Activated T-helper 2 cell treated with anti-CD3 and anti-CD28 coated beads, Interferon-gamma antibody, Interleukin-2, Interleukin-4, amounts not matched to agents 10 μg/mL and 5 μg/mL and 100 μg/mL, durations not matched to agents 14 hours and 24 hours and 36 hours (primary cell): ENCODE measurements at places on chromosomes 5 and 9. TPM values are rescaled to one million over a fixed set of nuclear protein-coding genes. Genes with fewer than 3 reads are reported as not detected.

FOXD4L5 gene
- total RNA-seq, result 0.09 and 0.23 TPM in 2 replicates

SLC34A3 gene
- total RNA-seq, result not detected in 2 replicates

- H3K36me3 ChIP-seq, result no peaks in the 10 kb centered on the region
- H3K27ac ChIP-seq, result no peak overlapping the region
- peaks cover 4% of the 10 kb centered on the region for H3K4me1 ChIP-seq
- H3K27me3 ChIP-seq, result peaks cover 5% of the 10 kb centered on the region
- no peak overlapping the region for H3K4me3 ChIP-seq
- DNase-seq, result no peak
Measured at GRCh38 chr9:38673399-38674193, 46.3 kb downstream of the FAM240B start.

NXNL2 gene
- total RNA-seq, result not detected in 2 replicates

DNA sequence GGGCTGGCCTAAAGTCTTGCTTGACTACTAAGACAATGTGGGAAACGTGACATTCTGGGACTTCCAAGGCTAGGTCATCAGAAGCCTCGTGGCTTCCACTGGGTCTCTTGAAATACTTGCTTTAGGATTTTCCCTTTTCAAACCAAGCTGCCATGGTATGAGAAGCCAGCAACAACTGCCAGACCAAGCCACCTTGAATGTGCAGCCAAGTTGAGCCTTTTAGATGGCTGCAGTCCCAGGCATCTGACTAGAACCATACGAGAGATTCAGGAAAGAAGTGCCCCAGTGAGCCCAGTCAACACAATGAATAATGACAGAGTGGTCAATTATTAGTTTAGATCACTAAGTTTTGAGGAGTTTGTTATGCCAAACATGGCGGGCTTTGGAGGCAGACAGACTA, 143.3 kb downstream of the SLF1 start:
- no peak overlapping the region for H3K4me3 ChIP-seq
- no peaks in the 10 kb centered on the region for H3K36me3 ChIP-seq
- no peak for DNase-seq
- no peaks in the 10 kb centered on the region for H3K4me1 ChIP-seq

GRCh38 chr9:90793729-90794128, 7.9 kb upstream of the SYK start:
- H3K4me3 ChIP-seq, result no peak overlapping the region
- no peak overlapping the region for H3K27ac ChIP-seq
- H3K36me3 ChIP-seq, result no peaks in the 10 kb centered on the region

SLC6A3 gene
- not detected in 2 replicates for total RNA-seq

- peaks cover 60% of the 10 kb centered on the region for H3K27me3 ChIP-seq
- H3K27ac ChIP-seq, result no peak overlapping the region
- no peak for DNase-seq
- H3K4me3 ChIP-seq, result no peak overlapping the region
Measured at GRCh38 chr9:106859957-106860720, 2.8 kb upstream of the ZNF462 start.

GRCh38 chr9:468766-469426, 254.2 kb downstream of the DOCK8 start:
- DNase-seq, result no peak
- H3K4me1 ChIP-seq, result peaks cover 18% of the 10 kb centered on the region
- H3K27ac ChIP-seq, result peak overlapping the region; percentile 77

SPZ1 gene
- total RNA-seq, result not detected in 2 replicates

DNA sequence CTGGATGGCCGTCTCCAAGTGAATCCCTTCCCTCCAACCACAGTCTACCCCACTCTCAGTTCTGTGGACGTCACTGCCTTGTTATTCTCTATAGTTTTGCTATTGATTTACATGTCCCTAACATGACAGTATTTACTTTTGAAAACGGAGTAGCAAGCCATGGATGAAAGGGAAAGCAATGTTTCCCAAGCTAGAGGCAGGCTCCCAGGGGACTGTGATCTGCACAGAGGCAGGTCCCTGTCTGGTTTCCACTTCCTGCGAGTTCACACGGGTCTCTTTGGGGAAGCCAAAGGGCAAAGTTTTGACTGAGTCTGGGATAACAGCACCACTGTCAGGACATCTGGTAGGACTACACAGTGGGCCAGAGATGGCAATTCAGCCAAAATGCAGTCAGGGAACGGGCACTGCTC, 12.7 kb downstream of the C9orf153 start:
- H3K27me3 ChIP-seq, result peaks cover 2% of the 10 kb centered on the region
- H3K36me3 ChIP-seq, result no peaks in the 10 kb centered on the region
- H3K27ac ChIP-seq, result no peak overlapping the region
- DNase-seq, result no peak

SYK gene
- 0.23 and 0.80 TPM in 2 replicates for total RNA-seq

GRCh38 chr9:132507670-132508469, 74.5 kb upstream of the BARHL1 start:
- DNase-seq, result peak; percentile 48
- H3K27ac ChIP-seq, result no peak overlapping the region
- H3K4me1 ChIP-seq, result peaks cover 8% of the 10 kb centered on the region
- no peak overlapping the region for H3K4me3 ChIP-seq
- H3K36me3 ChIP-seq, result no peaks in the 10 kb centered on the region

DNA sequence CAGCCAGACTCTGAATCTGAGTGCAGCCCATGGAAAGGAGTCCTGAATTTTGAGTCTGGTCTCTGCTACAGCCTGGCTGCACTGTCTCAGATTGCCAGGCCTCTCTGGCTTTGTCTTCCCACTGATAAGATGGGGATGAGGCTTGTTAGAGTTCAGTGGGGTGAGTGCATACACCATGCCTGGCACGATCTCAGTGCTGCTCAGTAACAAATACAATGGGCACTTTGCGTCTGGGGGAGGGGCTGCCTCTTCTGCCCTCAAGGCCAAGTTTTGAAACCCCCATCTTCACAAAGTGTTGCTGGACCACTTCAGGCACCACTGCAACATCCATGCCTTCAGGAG, 49.0 kb downstream of the PPARGC1B start:
- no peak overlapping the region for H3K27ac ChIP-seq
- no peak for DNase-seq
- peaks cover 6% of the 10 kb centered on the region for H3K36me3 ChIP-seq

GRCh38 chr5:109905906-109906305, 216.2 kb downstream of the MAN2A1 start:
- no peak overlapping the region for H3K27ac ChIP-seq
- H3K36me3 ChIP-seq, result no peaks in the 10 kb centered on the region
- H3K4me1 ChIP-seq, result no peaks in the 10 kb centered on the region
- H3K4me3 ChIP-seq, result no peak overlapping the region

DNA sequence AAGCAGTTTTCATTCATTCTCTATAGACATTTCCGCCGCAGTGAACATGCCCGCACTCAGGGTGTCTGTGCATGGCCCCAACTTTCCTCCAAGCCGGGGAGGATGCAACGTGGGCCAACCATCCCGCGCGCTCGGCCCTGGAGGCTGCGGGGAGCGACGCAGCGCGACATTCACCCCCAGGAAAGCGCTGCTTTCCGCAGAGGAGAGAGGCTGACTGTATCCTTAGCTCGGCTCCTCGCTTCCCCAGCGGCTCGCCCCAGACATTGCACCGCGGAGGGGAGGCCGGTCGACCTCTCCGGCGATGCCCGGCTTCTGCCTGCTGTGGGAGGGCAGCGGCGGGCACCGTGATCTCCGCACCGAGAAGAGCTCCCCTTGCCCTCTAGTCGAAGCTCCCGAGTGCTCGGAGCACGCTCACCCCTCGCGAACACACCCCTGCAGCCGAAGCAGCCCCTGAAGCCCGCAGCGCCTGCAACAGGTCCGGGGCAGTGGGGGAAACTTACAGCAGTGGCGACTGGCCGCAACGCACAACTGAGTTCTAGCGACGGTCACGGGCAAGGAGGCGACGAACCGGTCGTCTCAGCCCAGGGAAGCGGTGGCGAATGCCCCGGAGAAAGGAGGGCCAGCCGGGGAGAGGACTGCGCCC, 600 bp downstream of the ENC1 start:
- no peak overlapping the region for H3K27ac ChIP-seq
- H3K36me3 ChIP-seq, result no peaks in the 10 kb centered on the region
- peaks cover 76% of the 10 kb centered on the region for H3K27me3 ChIP-seq

DNA sequence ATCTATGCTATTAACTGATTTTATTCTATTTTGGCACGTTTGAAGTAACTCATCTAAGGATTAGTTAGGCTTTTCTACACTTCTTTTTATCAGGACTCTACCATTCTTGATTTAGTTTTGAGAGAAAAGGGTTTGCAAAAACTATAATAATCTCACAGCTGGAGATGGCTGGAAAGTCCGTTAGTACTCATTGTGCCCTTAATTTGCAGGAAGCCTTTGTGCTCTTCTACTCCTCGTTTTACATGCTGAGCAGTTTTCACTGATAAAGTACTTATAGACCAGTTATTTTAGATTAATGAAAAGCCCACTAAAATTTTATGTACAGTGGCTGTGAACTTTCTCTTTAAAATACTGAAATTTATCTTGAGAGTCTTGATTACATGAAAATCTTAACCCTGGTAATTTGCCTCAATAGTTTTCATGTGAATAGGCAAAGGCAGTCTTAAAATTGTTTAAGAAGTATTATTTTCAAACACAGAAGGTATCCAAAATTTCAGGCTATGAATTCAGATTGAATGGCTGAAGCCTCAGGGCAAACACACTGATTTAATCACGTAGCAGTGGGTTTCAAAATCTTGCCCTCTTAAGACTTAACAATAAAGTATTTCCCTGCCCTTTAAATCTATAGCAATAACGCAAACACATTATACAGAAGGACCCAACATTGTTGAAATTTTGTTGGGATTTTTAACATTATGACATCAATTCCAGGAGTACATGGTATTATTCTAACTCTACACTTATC, 18.6 kb downstream of the MLLT3 start:
- H3K4me1 ChIP-seq, result peaks cover 58% of the 10 kb centered on the region
- H3K4me3 ChIP-seq, result no peak overlapping the region
- H3K36me3 ChIP-seq, result peaks cover 11% of the 10 kb centered on the region
- H3K27ac ChIP-seq, result no peak overlapping the region
- H3K27me3 ChIP-seq, result no peaks in the 10 kb centered on the region

HTR4 gene
- total RNA-seq, result not detected in 2 replicates

- DNase-seq, result no peak
- H3K36me3 ChIP-seq, result peaks cover 46% of the 10 kb centered on the region
- no peaks in the 10 kb centered on the region for H3K4me1 ChIP-seq
- no peak overlapping the region for H3K27ac ChIP-seq
- H3K4me3 ChIP-seq, result no peak overlapping the region
- no peaks in the 10 kb centered on the region for H3K27me3 ChIP-seq
Measured at GRCh38 chr9:92614763-92615461, 55.0 kb downstream of the IPPK start.

SLC36A2 gene
- total RNA-seq, result not detected in 2 replicates

DNA sequence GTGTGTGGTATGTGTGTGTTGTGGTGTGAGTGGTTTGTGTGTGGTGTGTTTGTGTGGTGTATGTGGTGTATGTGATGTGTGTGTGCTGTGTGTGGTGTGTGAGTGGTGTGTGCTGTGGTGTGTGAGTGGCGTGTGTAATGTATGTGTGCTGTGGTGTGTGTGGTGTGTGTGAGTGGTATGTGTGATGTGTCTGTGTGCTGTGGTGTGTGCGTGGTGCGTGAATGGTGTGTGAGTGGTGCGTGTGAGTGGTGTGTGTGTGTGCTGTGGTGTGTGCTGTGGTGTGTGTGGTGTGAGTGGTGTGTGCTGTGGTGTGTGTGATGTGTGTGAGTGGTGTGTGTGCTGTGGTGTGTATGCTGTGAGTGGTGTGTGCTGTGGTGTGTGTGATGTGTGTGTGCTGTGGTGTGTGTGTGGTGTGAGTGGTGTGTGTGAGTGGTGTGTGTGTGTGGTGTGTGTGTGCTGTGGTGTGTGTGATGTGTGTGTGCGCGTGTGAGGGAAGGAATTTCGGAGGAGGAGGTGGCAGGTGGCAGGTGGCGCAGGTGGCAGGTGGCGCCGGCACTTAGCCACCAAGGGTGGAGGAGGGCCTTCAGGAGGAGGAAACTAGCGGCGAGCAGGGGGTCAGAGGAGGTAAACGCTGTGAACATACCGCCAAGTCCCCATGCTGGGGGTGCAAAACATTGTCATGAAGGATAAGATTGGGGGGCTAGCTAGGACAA, 191.8 kb downstream of the MELK start:
- no peak overlapping the region for H3K4me3 ChIP-seq
- peaks cover 18% of the 10 kb centered on the region for H3K27me3 ChIP-seq
- H3K36me3 ChIP-seq, result no peaks in the 10 kb centered on the region
- H3K4me1 ChIP-seq, result peaks cover 2% of the 10 kb centered on the region
- no peak overlapping the region for H3K27ac ChIP-seq
- DNase-seq, result no peak

DNA sequence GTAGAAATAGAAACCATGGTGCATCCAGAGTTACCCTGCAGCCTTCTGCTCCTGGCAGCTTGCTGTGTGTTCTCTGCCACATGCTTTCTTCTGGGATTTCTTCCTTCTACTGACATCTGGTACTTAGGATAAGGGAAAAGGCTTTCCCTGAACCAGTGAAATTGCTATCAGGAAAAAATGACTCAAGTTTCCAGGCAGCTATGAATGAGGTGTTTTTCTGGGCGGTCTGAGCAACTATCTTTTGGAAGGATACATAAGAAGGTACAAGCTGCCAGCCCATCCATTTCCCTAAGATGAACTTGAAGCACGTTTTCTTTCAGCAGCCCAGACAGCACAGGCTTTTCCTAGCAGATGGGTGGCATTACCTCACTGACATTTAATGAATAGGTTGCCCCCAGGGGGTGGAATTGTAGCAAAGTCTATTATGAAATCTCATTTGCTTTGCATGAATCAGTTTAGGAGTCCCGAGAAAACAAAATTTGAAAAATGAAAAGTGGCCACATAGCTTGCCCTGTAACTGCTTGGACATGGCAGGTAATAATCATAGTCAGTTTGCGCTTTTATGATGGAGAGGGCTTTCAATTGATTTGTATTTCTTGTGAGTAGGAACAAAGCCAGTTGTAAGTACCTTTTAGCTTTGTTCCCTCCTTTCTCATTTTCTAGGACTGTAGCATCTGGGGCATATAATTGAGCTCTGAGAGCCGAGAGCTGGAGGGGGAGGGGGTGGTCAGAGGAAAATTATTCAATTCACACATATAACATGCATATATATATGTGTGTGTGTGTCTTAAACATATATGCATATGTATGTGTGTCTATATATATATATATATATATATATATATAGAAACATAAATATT, 108.5 kb downstream of the C9orf152 start:
- no peak overlapping the region for H3K4me3 ChIP-seq
- DNase-seq, result no peak
- H3K36me3 ChIP-seq, result peaks cover 34% of the 10 kb centered on the region
- H3K27me3 ChIP-seq, result no peaks in the 10 kb centered on the region

ALDH1A1 gene
- not detected in 2 replicates for total RNA-seq

DNA sequence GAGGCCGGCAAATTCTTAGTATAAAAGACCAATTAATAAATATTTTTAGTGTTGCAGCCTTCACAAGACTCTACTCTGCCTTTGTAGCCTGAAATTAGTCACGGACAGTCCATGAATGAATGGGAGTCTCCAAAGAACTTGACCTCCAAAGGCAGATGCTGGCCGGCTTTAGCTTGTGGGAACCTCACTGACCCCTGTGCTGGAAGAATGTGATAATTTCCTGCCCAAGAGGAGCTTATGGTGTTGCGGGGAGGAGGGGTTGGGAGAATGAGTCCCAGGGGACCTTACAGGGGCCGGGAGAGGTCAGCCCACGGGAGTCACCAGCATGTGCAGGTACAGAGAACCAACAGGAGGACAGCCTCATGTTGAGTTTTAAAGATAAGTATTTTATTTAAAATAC, 143.1 kb downstream of the IRX2 start:
- no peaks in the 10 kb centered on the region for H3K36me3 ChIP-seq
- DNase-seq, result no peak
- no peak overlapping the region for H3K4me3 ChIP-seq
- no peaks in the 10 kb centered on the region for H3K27me3 ChIP-seq
- no peaks in the 10 kb centered on the region for H3K4me1 ChIP-seq

GRCh38 chr5:79456890-79457583, 56.9 kb downstream of the HOMER1 start:
- H3K36me3 ChIP-seq, result peaks cover 7% of the 10 kb centered on the region
- H3K27me3 ChIP-seq, result peaks cover 5% of the 10 kb centered on the region
- H3K4me3 ChIP-seq, result no peak overlapping the region

GRCh38 chr9:28365728-28366127, 792.4 kb upstream of the C9orf72 start:
- H3K36me3 ChIP-seq, result no peaks in the 10 kb centered on the region
- no peaks in the 10 kb centered on the region for H3K4me1 ChIP-seq
- DNase-seq, result no peak
- no peaks in the 10 kb centered on the region for H3K27me3 ChIP-seq
- no peak overlapping the region for H3K4me3 ChIP-seq
